Esophagus mucosa (tissue), 1 donor: ENCODE measurements at places on chromosomes 12 and 14. TPM values are rescaled to one million over a fixed set of nuclear protein-coding genes. Genes with fewer than 3 reads are reported as not detected.
A peak's percentile ranks its signal among the peaks of the same experiment; 100 is the strongest.

DNA sequence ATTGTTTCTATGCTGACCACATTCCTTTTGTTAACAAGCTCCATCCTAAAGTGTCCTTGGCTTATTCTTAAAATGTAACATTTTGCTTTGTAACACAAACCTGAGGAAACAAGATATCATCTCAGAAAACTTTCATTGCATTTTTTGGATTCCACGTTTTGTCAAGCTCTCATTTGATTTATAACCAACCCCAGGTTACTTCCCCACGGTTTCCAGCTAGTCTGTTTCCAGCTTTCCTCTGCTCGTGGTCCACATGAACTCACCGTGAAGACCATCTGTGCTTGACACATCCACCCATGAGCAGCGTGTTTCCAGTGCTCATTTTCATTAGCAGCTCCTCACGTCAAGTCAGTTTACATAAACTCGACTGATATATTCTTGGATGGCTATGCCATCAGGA, 6.4 kb upstream of the NKX2-8 start:
- ATAC-seq, result no peak

GRCh38 chr14:101809671-101810514, 48.4 kb downstream of the PPP2R5C start:
- ATAC-seq, result peak; percentile 97

GRCh38 chr14:100237735-100238418, 1.1 kb upstream of the YY1 start:
- ATAC-seq, result no peak

DNA sequence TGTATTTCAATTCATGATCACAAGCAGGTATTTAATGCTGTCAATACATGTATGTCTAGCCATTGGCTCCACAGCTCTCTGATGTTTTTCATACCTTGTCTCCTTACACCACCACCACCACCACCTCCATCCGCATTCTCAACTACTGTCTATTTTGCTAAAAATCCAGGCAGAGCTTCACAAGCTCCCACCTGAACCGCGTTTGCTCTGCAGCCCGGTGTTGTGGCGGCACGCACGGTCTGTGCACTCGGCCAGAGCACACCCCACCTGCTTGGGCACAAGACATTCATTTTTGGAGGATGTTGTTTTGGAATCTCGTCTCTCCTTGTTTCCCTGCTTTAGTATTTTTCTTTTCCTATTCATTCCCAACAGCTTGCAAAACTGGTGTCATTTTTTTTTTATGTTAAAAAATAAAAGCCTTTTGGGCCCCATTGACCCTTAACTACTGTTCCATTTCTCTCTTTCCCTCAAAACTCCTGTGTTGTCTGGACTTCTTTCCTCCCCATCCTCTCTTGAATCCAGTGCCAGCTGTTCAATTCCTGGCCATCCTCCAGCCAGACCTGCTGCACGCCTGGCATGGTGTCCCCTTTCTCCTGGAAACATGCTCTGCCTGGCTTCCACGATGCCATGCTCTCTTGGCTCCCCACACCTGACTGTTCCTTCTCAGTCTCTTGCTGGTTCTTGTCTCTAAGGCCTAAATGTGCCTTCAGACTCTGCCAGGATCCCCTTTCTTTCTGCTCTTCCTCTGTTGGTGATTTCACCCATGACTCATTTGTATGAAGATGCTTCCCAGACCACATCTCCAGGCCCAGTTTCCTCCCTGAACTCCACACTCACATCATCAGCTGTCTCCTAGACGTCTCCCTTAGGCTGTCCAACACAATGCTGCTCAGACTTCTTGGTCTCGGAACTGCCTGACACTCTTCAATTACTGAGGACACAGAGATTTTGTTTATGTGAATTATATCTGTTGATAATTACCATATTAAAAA, 37.9 kb downstream of the PIWIL1 start:
- ATAC-seq, result no peak

DNA sequence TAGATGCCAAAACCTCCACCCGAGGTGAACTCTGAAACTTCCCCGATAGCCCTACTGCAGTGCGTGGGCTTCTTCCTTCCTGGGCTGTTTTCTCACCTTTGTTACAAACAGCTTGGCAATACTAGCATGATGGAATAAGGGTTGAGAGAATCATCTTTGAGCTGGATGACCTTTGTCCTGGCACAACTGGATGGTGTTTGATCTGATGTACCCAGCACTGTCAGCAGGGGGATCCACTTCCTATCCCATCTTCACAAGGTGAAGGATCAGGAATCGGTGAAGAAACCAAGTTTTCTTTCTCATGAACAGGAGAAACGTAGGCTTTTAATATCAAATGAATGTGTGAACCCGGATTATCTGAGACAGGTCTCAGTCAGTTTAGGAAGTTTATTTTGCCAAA, 19.5 kb upstream of the LRRC10 start:
- no peak for ATAC-seq

DNA sequence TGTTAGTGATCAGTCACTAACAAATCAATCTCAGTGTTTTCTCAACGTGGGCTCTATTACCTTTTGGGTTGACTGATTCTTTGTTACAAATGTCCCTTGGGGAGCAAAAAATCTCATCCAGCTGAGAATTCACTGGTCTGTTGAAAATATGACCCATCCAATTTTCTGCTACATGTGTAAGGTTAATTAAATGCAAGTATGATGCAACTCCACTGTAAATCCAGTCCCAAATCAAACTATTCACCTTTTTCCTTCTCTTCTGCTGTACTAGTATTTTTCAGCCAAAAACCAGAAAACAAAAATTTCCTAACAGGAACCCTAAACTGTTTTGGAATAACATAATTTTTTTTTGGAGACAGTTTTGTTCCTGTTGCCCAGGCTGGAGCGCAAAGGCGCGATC, 2.2 kb downstream of the ERH start:
- ATAC-seq, result no peak

- ATAC-seq, result peak; percentile 79
Measured at GRCh38 chr14:26281280-26281998, 316.4 kb downstream of the NOVA1 start.

DNA sequence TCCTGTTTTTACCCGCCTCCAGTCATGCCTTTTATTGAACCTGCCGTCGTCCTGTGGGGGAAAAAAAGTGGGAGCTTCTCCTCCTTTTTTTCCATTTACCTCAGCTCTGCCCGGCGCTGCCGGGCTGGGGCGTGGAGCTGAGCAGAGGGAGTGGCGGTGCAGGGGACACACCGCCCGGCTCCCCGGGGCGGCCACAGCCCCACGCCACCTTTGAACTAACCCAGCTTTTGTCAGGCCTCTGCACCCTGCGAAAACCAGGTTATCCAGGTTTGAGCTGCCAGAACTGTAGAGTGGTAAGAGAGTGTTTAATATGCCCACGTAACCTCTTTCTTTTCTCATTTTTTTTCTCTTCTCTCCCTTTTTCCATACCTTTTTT, 161.0 kb upstream of the FKBP4 start:
- ATAC-seq, result no peak

DNA sequence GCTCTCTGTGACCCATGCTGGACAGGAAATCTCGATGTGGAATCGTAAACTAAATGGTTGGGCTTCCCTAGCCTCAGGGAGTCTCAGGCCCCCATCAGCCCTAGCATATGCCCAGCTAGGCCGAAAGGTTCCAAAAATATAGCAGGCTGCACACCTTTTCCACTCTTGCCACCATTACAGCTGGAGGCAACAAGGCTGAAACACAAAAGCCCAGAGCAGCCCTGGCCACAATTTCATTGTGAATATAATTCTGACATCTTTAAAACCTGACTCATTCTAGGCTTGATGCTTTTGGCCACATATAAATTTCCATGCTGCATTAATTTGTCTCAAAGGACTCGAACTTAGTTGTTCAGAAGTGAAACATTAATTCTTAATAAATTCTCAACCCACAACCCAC, 382.2 kb downstream of the GRIN2B start:
- no peak for ATAC-seq

DNA sequence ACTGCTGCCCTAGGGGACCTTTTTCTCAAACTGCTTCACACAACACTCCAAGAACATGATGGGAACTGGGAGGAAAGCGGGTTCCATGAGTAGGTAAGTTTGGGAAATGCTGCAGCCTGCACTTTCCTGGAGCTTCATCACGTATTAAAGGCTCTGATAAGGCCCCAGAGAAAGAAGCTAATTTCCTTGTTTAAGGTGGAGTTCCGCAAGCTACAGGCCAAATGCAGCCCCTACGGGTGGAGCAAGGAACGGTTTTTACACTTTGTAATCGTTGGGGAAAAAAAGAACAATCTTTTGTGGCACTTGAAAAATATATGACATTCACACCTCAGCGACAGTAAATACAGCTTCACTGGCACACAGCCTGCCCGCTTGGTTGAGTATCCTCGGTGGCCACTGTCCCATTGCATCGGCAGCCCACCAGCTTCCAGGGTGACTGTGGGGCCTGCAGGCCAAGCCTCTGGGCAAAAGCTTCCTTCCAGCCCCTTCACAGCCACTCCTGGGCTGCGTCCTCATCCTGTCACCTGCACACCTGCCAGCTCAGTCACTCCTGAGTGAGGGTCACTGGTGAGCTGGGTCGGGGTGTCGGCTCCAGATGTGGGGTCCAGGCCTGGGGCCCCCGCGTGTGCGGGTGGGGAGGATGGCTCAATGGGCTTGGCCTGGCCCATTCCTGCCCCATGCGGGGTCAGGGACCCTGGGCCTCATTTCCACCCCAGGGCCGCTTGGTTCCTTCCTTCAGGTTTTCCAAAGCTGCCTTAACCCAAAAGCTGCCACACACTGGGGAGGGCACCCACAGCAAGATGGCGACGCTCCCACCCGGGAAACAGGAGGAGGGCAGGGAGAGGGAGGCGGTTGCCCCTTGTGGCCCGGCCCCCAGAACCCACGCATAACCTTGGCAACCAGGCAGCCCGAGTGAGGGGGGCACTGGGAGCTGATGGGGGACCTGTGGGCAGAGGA, 2.4 kb downstream of the AMN start:
- no peak for ATAC-seq

DNA sequence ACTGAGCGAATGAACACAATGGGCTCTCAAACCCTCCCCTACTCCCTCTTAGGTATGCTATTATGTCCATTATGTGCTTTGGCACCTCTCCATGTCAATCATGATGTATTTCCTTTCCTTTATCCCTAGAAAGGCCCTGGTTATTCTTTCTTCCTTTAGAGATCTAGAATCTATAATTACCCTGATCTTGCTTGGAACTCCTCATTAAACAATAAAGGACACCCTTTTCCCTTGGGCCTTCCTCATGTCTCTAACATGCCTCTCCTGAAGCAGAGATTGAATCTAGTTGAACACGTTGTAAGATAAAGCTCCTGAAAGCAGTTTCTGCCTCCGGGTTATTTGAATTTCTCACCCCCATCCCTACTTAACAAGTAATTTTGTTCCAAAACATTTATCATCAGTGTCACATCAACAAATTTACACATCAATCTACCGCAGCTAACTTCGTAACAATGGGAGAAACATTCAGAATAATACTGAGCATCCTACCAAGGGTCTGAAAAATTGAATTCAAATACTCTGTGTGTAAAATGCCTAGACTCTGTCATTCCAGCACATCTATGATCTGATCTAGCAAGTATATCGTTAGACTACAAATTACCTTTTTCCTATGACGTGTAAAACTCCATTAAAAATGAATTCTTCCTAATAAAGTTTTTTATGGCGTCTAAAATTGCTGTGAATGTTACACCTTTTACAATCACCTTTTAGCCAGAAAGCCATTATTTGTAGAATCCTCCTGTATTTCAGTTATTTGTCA, 5.4 kb downstream of the USP44 start:
- ATAC-seq, result no peak

DNA sequence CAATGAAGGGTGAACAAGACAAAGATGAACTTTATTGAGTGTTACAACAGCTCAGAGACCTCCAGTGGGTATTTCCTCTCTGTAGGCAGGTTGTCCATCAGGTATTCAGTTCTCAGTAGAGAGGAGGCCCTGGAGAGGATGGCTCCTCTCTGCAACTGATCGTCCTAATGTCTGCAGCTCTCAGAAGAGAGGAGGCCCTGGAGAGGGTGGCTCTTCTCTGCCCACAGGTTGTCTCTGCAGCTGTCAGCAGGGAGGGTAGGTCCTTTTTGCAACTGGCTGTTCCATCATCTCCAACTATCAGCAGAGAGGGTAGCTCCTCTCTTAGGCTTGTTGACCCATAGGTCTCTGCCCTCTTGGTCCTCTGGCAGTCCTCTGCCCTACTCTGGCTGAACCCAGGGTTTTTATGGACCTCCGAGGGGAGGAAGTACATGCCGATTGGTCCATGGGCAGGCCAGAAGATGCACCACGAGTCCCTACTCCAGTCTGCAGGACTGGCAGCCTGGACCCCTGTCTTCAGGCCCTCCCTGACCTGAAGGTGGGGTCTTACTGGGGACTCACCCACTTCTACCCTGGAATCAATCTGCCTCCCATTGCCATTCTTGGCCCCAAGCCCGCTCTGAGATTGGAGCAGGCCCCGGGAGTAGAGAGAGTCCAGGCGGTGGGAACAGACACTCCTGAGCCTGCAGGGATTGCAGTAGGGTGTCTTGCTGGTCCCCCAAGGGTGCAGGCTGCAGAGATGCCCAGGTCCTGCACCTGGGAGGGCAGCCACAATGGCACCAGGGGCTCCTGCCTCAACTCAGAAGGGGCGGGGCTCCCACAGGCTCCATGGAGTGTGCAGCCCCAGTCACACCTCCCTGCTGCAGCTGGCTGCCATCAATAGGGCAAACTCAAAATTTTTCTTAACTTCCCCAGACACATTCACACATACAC, 2.3 kb downstream of the TMEM116 start:
- ATAC-seq, result no peak

- ATAC-seq, result no peak
Measured at GRCh38 chr14:50615552-50615951, 52.6 kb downstream of the SAV1 start.

GRCh38 chr12:116202940-116203339, 74.6 kb downstream of the MED13L start:
- ATAC-seq, result no peak

Gene RHEBL1
- 0.44 TPM for total RNA-seq

Gene RPS6KA5
- 9.1 TPM for total RNA-seq
